ENCODE measurements at places on chromosomes 16 and 17.
A peak's percentile ranks its signal among the peaks of the same experiment; 100 is the strongest.

GRCh38 chr17:17044846-17045561, 2.7 kb downstream of the MPRIP start:
- DNase-seq: no peak

GRCh38 chr16:77759821-77760220, 28.5 kb upstream of the VAT1L start:
- DNase-seq: no peak

GRCh38 chr17:69048634-69049033, 12.1 kb downstream of the ABCA9 start:
- DNase-seq: no peak

DNA sequence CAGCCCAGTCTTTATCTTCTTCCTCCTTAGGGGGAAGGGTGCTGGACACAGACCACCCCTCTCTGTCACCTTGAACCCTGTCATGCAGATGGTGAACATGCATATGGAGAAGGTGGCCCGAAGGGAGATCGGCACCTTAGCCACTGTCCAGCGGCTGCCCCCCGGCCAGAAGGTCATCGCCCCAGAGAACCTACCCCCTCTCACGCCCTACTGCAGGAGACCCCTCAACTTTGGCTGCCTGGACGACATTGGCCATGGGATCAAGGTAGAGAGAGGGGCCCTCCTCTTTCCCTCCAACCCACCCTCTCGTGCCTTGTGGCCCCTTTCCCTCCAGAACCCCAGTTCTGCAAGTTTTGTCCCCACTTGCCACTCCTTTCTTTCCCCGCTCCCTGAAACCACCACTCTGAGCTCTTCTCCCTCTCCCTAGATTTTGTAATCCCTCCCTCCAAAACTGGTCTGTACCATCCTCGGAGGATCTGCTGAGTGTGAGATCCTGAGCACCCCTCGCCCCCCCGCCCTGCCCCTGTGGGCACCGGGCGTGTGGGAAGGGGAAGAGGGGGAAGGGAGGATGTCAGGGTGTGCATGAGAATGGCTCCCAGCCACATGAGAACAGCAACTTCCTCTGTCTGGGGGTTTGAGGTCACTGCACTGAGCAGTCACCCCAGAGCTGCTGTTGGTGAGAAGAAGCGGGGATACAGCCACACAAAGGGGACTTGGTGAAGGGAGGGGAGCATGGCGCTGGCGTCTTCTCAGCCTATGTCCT, 7.3 kb downstream of the ABI3 start:
- no peak for DNase-seq

DNA sequence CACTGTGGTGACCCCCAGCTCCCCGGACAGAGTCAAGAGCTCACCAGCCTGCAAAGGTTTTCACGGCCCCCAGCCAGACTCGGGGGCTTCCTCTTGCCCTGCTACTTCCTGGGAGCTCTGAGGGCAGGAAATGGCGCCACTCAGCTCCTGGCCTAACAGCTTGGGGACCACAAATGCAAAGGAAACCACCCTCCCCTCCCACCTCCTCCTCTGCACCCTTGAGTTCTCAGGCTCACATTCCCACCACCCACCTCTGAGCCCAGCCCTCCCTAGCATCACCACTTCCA, 375 bp upstream of the SPN start:
- DNase-seq: no peak

DNA sequence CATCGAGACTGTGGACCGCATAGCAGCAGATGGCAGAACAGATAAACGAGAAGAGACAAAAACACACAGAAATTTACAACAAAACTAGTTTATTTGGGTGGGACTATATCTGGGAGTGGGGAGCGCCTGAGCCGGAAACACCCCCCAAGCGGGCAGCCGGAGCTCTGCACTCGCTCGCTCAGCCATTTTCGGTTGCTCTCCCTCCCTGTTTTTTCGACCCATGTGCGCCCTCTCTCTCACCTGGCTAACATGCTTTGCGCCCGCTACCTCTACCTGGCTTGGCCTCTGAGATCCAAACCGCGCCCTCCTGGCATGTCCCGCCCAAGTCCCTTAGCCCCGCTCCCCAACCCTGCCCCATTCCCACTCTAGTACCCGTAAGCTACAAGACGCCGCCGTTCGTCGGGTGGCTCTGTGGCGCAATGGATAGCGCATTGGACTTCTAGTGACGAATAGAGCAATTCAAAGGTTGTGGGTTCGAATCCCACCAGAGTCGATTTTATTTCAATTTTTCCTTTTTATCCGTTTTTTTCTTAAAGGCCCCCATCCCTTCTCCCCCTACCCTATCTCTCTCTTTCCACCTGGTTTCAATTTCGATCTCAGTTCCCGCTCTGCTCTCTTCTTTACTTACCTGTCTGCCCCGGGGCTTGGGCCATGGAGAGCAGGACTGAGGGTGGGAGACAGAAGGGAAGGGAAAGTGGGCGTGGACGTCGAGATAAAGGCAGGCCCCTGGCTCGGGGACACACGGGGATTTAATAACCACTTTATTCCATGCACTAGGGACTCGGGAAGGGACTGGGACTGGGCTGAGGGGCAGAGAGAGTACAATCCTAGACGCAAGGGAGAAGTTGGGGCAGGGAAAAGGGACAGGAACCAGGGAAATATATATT, 2.4 kb upstream of the ALOXE3 start:
- peak; percentile 65 for DNase-seq

GRCh38 chr17:64148699-64149098, 18.8 kb upstream of the ERN1 start:
- no peak for DNase-seq

GRCh38 chr16:54873071-54873470, 57.6 kb upstream of the IRX5 start:
- no peak for DNase-seq

DNA sequence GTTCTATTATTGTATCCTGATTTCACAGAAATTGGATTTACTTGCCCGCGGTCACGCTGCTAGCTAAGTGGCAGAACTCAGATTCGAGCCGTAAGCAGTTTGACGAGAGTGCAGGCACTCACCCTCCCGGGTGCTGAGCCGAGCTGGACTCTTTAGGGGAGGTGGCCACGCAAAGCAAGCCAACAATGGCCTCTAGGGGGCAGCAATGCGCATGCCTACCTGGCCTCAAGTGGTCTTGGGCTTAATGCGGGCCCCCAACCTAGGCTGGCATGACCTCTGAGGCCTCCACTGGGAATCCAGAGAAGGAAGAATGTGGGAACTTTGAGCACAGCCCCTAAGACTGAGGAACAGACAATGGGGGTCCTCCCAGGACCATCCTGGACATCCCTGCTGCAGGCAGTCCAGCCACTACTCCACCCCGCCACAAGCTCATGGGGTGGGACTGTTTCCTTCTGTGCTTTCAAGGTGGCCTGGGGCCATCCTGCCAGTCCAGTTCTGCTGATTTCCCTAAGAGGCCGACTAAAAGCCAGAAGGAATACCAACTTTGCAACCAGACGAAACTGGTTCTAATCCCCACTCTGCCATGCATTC, 276.5 kb downstream of the XYLT1 start:
- DNase-seq: no peak

GRCh38 chr17:4711661-4712181, 1.3 kb downstream of the ARRB2 start:
- DNase-seq: no peak

DNA sequence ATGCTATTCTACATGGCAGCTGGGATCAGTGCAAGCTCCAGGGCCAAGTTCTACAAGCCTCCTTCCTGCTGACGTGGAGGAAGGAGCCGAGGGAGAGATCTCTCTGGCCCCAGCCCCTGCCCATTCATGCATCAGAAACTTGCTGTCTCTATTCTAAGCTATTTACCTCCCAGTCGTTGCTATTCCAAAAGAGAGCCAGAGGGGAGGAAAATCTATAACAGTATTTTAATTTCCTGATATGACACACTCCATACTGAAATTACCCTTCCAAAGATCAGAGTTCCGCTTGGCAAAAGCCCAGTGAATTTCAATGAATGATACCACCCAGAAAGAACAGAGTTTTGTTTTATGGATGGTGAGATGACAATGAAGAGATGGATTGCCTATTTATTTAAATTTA, 133.4 kb downstream of the GRIN2A start:
- DNase-seq: no peak

DNA sequence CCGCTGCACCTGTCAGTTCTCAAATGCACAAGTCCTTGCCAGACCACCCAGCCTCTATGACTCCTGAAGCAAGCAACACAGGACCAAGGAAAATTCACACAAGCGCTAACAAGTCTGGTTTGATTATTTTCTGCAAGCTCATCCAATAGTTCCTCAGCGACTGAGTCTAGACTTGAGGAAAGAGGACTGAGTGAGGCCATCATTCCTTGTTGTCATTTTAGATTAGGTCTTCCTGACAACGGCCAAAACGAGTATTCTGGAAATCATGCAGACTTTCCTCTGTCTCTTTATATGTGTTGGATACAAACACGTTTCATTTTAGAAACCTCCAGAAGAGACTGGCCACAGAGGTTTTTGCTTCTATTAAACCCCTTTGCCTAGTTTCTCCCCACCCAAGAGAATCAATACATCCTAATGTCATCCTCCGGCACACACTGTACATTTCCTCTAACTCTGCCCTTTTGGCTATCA, 561 bp downstream of the CCDC47 start:
- no peak for DNase-seq

DNA sequence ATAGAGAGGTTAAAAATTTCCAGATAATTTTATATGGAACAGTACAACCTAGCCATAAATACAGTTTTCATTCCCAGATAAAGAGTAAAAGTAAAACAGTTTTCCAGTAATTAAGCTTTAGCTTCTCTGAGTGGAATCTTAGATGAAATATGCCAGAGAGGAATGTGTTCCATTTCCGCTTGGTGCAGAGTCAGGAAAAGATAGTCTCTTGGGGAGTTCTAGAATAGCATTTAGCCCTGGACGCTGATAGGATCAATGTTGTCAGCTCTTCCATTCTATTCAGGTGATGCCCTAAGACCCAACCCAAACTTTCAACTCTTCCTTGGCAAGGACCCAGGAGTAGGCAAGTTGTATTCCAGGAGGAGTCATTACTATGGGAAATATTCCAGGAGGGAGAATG, 30.9 kb upstream of the ABCA3 start:
- DNase-seq: no peak

GRCh38 chr16:82769845-82770244, 143.1 kb downstream of the CDH13 start:
- no peak for DNase-seq

DNA sequence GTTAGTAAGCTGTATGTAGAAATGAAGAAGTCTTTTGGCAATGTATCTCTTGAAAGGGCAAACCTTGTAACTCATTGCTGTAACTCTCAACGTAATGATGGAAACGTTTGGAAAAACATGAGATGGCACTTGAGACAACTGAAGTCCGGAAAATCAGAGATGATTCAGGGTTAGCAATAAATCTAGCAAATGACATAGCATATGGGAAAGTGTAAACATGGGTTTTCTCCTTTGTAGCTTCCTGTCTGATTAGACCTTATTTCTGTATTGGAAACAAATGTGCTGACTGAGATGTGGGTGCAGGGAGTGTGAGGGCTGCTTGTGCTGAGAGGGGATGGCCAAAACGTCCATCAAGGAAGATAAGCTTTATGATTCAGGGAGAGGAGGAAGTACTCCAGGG, 110.7 kb upstream of the FAM20A start:
- no peak for DNase-seq

- DNase-seq: no peak
Measured at GRCh38 chr17:21131137-21131536, 4.4 kb downstream of the DHRS7B start.

DNA sequence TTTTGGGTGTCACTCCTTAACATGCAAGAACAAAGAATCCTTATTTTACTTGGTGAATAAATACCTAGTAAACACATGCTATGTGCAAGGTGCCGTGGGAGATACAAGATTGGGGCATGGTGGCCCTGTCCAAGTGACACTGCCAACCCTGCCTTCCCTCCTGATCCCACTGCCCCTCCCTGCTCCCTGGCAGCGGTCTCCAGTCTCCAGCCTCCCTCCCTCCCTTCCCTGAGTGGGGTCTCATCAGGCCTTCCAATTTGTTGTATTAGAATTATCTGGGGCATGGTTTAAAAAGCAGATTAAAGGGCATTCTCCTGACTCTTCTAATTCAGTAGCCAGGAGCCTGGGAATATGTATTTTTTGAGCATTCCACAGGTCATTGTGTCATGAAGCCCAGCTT, 12.5 kb upstream of the TMED6 start:
- DNase-seq: no peak

DNA sequence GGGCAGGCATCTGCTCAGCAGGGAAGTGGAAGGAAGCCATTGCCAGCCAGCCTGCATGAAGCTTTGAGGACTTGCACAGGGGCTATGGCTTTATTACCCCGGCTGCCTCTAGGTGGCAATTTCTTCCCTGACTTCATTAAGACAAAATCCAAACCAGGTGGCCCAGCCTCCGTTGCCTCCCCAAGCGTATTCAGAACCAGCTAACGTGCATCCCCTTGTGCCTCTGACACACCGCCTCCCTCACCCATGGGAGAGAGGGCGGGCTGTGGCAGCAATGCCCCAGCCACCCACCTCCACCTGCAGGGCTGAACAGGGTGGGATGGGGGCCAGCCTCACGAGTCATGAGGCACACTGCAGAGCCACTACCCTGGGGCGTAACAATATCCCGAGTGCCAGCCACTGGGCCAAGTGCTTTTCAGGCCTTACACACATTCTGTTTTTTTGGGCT, 6.8 kb downstream of the KIFC3 start:
- DNase-seq: no peak

DNA sequence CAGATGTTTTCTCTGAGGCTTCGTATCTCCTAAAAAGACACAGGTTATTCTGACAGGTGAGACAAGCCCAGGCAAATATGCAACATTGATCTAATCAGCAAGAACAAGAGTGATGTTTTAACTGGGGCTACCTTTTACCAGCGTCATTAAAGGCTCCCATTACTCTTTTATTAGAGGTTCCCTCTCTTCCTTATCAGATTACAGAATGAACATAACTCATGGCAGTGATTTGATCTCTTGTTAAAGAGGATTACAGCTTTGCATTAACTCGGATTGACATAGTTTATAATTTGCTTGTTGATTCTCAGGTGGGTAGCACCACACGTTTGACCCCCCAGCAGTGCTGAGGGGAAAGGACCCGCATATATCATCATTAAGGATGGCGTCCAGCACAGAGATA, 90.5 kb downstream of the AATF start:
- peak; percentile 31 for DNase-seq

DNA sequence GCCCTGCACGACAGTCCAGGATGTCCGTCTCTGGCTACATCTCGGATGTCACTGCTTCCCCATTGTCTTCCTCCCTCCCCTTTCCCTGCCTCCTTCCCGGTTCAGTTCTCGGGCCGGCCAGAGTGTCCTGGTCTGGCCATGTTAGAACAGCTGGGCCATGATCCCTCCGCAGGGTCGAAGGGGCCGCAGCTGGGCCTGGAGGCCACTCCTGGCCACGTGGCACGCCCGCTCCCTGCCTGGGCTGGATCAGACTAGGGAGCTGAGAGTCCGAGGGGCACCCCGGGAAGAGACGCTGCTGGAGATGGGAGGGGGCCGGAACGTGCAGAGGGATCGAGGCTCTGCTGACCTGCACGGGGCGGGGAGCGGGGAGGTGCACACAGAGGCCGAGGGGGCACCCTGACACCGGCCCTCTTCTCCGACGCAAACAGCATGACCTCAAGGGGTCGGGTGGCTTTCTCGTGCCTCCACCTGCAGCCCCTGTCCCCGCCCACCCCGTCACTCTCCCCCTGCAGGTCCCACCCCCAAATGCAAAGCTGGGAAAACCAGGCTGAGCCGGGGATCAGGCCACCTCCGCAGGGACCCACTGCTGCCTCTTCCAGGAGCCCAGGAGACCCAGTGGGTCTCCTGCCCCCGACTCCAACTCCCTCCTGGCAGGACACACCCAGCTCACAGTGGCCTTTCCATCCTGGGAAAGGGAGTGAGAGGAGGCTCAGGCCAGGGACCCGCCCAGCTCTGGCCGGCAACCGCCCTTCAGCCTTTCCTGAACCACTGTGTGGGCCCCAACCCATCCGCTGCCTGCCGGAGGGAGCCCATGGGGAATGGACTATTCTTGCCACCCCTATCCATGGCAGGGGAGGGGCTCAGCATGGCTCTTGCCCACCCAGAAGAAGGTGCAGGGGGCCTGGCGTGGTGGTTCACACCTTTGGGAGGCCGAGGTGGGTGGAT, 38.5 kb downstream of the CTU2 start:
- DNase-seq: no peak
